ENCODE measurements at places on chromosomes 6 and 20. TPM values are rescaled to one million over a fixed set of nuclear protein-coding genes. Genes with fewer than 3 reads are reported as not detected.

DNA sequence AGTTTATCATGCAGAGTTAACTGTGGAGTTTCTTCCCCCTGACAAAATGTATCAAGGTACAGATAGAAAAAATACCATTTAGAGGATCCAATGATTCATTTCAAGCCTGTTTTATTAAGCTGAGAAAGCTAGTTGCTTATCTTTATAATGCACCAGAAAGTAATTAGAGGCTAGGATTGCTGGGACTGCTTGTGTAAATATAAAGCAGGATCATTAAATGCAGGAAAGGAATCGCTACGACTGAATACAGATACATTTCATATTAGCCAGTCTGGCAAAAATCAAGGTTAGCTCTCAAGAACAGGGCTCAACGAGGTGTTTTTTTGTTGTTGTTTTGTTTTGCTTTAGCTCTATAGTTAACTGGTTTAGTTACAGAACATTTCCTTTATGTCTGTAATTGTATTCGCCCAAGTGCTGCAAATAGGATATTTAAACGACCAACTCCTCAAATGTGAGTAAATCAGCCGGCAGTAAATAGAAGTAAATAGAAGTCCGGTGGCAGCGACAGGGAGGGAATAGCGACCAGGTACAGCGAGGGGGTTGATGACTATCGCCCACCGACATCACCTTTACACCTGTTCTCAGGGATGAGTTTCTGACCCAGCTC is 748 bp downstream of the UBE2J1 start:
- DNase-seq = no peak

DNA sequence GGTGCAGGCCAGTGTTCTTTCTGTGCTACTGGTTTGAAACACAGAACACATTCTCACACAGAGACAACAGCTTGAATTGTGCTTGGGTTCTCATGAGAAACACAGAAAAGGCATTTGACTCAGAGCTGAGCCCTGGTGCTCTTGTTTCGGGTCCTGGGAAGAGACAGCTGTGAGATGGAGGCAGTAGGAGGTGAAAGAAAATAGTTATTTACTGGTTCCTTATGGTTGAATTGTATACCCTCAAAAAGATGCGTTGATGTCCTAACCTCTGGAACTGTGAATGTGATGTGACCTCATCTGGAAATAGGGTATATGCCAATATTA is 87.1 kb upstream of the RPS6KA2 start:
- DNase-seq = no peak

GRCh38 chr6:46377209-46377608 is 114.0 kb downstream of the RCAN2 start:
- DNase-seq = no peak

GRCh38 chr20:50257860-50258259 is 67.2 kb downstream of the CEBPB start:
- no peak for DNase-seq

- peak; percentile 70 for DNase-seq
Measured at GRCh38 chr6:2764610-2765165, 505 bp upstream of the WRNIP1 start.

DNA sequence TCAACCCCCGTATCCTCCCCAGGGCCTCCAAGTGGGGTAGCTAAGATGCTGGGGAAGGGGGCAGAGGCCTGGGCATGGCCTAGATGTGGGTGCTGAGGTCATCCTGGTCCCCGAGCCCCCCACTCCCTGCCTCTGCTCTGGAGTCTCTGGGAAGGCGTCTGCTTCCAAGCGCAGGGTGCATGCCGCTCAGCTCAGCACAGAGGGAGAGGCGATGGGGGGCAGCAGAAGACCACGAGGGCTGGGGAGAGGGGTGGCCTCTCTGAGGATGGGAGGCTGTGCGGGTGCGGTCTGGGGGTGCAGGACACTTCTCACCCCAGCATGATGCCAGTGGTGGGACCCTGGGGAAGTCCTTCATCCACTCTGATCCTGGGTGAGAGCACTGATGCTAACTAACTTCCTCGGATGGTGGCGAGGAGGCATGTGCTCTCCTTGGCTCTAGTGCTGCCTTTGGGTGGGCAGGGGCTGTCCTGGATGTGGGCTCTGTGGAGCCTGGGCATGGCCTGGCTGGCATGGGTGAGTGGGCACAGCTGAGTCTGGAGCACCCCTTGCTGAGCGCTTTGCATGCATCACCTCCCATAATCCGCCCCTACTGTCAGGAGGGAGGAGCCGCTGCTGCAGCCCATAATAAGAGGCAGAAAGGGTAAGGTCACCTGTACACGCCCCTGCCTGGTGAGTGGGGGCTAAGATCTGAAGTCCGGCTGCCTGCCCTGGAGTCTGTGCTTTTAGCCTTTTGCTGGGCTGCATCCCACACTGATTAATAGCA is 34.7 kb downstream of the EFCAB8 start:
- no peak for DNase-seq

Gene PI3
- total RNA-seq = not detected

GRCh38 chr6:85041376-85041775 is 277.0 kb upstream of the TBX18 start:
- no peak for DNase-seq

DNA sequence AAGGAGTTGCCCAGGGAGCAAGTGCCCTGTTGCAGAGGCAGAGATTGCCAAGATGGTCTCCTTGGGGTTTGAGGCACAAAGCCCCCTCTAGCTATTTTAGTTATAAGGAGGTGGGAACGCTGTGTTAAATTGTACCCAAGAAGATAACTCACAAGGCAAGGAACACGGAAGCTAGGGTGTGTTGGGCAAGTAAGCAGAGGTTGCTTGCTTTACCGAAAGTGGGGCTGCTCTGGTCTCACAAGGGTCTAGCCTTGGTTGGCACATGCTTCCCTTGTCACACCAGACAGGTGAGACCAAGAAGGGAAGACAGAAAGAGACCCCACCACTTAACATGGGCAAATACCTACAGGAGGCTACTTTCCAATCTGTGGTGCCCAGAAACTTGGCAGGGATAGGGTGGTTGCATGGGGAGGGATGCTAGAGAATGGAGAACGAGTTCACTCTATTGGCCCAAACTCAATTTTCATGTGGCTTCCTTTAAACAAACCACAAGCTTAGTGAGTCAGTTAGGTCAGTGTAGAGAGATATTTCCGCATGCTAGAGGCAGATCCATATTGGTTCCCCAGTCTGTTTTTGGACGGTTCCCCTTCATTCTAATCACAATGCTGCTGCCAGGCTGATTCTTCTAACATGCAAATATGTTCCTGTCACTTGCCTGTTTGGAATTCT is 42.4 kb downstream of the PLAGL1 start:
- no peak for DNase-seq

DNA sequence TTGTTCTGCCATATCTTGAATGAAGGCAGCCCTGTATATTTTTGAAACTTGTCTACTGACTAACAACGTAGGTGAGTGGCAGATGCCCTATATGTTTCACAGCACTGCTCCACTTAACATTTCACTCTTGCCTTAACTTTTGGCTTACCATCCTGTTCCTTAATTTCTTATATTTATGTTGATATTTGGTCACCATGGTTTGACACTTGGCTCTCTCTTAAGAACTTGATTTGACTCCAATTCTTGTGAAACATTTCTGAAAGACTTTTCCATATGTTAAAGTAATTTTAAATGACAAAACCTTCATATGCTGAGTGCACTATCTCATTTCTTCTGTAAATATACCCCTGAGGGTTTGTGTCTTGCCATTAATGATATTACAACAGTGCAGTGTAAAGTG is 434.3 kb upstream of the IMPG1 start:
- DNase-seq = no peak

GRCh38 chr6:115898246-115898645 is 162.4 kb downstream of the FRK start:
- DNase-seq = no peak

GRCh38 chr6:169803271-169803811 is 51.9 kb downstream of the ERMARD start:
- peak; percentile 15 for DNase-seq

GRCh38 chr20:51458751-51459439 is 83.6 kb downstream of the NFATC2 start:
- no peak for DNase-seq

- DNase-seq = no peak
Measured at GRCh38 chr20:35499271-35499670, 30.2 kb downstream of the C20orf173 start.

Gene FRK
- 5.1 TPM for total RNA-seq

Gene GNL1
- total RNA-seq = 36.9 TPM

GRCh38 chr6:29967379-29968010 is 25.2 kb downstream of the HLA-A start:
- DNase-seq = peak; percentile 87

Gene ANKRD66
- not detected for total RNA-seq

GRCh38 chr20:38210741-38211140 is 45.7 kb upstream of the TGM2 start:
- no peak for DNase-seq

DNA sequence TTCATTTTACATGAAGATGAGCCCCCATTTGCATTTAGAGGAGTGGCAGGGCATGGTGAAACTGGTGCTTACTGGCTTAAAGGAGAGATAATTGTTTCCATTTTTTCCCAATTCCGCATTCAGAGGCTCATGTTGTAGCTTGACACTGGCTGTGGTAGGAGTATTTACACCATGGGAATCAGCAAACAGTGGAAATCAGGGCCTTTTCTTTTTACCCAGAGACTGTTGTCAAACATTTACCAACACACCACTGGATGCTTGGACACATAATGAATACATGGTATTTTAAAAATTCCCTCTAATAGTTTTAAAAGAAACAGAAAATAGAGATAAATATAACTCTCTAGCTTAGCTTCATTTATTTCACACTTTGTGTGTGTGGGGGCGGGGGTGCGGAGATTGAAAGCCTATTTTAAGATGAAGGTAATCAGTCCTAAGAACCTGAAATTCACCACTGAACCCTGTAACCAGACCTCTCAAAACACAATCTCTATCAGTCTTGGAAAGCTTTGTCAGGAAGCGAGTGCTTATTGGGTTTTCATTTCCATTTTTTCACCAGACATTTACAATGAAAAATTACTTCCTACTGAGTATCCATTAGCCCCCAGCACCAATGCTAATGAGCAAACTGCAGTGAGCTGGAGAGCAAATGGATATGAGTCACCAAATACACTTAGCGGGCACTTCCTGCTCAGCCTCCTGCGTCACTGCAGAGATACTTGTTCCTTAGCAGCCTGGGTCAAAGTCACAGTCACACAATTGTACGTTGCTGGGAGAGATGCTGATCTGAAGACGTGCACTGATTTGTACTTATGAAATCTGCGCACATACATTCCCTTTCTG is 532.0 kb downstream of the BCKDHB start:
- DNase-seq = peak; percentile 84

Gene LIN28B
- not detected for total RNA-seq

Gene BMP6
- 7.5 TPM for total RNA-seq

Gene METTL24
- not detected for total RNA-seq

DNA sequence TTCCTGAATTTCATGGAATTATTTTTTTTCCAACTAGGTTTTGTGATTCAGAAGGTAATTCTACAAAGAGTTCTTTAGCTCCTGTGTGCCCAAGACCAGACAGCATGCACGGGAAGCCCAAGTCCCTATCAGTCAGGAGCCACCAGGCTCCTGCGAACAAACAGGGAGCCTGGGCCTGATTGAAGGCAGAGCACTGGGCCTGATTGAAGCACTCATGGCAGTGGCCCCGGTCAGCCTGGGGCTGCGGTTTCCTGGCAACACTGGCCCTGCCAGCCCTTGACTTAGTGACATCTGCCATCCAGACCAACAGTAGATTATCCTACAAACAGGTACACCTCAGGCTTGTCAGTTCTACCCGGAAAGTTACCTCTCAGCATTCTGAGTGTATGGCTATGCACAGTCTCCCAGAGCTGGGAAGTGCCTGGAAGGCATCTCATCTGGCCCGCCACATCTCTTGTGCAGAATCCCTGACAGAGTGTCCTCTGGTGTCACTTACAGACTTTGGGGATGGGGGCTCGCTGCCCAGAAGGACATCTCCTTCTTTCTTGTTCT is 133.8 kb downstream of the VEGFA start:
- no peak for DNase-seq

Gene ENTPD6
- total RNA-seq = 88.4 TPM

DNA sequence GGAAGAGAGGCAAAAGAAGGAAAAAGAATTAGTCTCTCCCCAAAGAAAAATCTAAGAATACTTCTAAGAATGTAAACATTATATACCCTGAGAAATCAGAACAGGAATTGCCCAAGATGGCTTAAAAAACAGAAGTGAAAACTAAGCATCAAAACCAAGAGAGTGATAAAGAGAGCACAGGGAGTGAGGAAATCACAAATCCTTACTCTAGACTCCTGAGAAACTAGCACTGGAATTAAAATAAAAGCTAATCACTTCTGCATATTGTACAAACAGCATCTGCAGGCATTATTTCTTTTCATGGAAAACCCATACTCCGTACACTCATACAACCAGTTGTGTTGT is 285.7 kb downstream of the BTBD9 start:
- DNase-seq = no peak

DNA sequence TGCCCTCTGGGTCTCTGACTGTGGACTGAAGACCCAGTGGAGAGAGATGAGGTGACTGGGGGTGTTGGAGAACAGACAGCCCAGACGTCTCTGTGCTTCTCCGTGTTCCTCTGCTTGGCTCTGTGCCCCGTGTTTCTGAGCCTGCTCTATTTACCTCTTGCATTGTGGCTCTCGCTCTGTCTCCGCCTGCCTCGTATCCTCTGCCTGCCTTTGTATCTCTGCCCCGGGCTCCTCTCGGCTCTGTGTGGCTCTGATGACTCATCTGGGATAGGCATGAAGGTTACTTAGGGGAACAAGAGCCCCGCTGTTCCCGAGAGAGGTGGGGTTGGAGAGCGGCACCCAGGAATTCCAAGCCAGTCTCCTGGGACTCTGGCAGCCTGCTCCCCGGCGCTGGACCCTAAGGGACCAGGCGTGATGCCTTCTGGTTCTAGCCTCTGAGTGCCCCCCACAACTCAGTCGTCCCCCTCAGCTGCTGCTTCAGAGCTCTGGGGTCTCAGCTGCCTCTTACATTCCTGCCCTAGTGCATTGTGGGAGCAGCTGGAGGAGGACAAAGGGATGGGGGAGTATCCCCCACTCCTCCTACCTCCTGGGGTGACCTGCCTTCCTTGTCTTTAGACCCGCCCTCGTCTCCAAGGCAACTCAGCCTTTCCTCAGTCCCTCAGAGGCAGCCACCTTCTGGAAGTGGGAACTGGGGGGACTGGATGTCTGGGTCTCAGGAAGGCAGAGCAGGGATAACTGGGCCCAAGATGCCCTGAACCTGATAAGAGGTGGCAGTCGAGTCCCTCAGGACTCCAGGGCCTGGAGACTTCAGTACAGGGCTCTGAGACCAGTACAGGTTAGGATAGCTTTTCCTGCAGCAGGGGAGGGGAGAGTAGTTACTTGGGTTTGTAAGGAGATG is 1.9 kb downstream of the DDR1 start:
- DNase-seq = peak; percentile 77

Gene RAET1E
- not detected for total RNA-seq

Gene ROS1
- total RNA-seq = not detected

GRCh38 chr6:158793432-158793831 is 25.7 kb downstream of the EZR start:
- no peak for DNase-seq

Gene GPR6
- not detected for total RNA-seq

Gene LIME1
- total RNA-seq = 17.5 TPM

GRCh38 chr6:118596774-118597320 is 48.8 kb downstream of the PLN start:
- DNase-seq = no peak

DNA sequence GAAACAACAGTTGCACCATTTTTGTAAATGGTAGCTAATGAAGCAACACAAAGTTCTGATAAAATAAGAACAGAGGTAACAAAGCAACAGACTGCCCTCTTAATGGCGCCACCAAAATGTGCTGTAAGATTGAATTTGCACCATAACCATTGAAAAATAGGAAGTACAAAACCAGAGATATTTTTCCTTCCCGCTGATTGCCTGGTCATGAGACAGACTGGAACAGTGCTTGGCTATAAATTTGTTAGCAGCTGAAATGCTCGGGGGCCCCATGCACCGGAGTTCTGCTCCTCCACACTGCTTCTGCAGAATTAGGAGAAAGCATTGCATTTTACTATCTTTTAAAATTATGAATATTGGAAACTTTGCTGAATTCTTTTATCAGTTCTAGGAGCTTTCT is 164.4 kb upstream of the QKI start:
- DNase-seq = no peak

Measured in Caki2 (cell line).